CD4-positive, alpha-beta T cell treated with Interleukin-6 at 100 ng/mL for 8 hours (primary cell): ENCODE measurements at places on chromosomes 1 and 21.

DNA sequence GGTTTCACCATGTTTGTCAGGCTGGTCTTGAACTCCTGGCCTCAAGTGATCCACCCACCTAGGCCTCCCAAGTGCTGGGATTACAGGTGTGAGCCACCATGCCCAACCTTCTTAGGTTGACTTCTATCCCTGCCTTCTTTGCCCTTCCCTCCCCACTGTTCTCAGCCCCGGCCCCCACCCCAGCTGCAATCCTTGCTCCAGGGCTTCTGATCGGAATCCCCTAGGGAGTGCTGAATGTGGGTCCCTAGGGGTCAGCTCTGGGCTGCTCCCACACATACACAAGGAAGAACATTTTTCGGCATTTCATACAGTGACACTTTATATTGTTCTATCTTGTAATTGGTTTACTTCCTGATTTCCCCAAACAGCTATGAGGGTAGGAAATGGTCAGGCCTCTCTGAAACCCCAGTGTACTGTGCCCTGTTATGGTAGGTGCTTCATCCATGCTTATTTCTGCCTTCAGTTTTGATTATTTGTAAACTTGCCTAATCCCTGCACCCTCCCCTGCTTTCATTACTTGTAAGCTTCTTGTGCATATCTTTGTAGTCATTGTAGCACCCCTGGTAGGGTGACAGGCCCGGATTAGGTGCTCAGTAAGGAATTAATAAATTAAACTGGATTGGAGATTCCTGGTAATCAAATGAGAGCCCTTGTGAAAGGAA is 5.8 kb upstream of the SRP9 start:
- no peak for DNase-seq

DNA sequence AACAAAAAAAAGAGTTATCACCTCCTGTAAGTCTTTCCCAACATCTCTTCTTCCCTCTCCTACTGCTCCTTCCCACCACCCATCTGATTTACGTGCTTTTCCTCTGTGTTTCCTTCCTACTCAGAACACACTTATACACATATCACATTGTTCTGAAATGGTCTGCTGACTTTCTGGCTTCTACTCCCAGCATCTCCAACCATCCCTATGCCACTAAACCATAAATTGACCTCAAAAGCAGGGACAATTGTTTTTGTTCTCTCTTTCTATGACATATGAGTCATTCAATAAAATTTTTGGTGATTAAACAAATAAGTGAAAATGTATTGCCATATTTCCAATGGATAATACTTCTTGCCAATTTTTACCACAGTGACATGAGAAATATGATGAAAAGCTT is 8.2 kb downstream of the GOLPH3L start:
- no peak for DNase-seq

- no peak for DNase-seq
Observed at GRCh38 chr1:61961009-61961408, 218.7 kb downstream of the PATJ start.

GRCh38 chr1:162944974-162945674 is 84.1 kb upstream of the CCDC190 start:
- no peak for DNase-seq

DNA sequence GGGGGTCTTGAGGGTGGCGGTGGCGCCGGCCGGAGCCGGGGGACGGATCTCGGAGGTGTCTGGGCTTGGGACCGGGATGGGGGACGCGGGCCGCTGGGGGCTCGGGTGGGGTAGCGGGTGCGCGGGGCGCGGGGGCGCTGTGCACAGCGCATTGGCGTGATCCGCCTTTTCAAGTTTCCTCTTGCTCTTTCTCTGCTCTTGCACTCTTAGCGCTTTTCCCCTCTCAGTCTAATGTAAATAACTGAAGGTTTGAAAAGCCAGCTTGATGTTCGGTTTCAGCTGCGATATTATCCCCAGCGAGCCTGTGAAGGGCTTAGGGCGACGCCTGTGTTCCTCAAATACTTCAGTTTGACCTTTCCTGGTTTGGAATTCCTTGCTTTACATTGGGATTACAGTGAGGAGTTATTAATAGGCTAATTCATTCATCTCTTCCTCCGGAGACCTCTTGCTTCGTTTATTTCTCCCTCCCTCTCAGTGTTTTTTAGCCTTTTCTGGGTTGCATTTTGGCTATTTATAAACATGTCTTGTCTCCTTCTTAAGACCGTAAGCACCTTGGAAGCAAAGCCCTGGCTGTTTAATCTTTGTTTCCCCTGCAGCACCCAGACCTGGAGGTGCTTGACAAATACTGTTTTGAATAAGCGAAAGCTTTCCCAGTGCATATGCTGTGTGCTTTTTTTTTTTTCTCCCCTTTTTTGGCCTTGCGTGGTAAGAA is 693 bp downstream of the RAB4A start:
- DNase-seq: peak; percentile 31

GRCh38 chr1:204932573-204932909 is 61.9 kb downstream of the NFASC start:
- DNase-seq: no peak

GRCh38 chr1:170149241-170149640 is 3.5 kb downstream of the NTMT2 start:
- DNase-seq: no peak

DNA sequence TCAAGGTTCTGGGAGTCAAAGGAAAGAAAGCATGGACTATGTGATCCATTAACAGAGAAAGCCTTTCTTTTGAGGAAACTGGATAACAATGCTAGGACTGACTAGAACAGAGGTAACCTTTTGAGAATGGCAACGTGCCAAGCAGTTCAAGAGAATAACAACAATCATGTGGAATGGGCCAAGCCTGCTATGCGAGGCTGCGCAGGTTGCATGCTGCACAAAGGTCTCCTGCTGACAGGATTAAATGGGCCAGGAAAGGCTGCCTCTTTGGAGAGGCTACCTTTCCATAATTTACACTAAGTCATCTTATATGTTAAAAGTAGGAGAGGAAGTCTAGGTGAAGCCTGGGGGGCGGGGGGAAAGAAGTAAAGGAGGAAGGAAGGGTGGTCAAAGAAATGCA is 5.8 kb downstream of the PCNX2 start:
- DNase-seq: no peak

DNA sequence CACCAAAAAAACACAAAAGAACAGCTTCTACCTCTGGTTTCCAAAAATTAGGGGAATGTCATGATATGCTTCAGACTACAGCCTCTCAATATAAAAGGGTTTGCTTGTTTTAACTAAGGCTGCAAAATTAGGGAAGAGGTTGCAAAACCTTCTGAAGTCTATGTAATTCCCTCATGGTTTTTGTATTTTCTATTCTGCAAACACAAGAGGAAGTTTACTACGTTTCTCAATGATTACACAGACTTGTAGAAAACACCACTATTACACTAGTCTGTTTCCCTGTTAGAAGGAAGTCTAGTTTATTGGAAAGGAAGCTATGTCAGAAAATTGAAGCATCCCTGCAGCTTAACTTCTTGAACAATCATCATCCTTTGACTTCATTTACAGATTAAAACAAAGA is 229.7 kb upstream of the FMN2 start:
- no peak for DNase-seq

DNA sequence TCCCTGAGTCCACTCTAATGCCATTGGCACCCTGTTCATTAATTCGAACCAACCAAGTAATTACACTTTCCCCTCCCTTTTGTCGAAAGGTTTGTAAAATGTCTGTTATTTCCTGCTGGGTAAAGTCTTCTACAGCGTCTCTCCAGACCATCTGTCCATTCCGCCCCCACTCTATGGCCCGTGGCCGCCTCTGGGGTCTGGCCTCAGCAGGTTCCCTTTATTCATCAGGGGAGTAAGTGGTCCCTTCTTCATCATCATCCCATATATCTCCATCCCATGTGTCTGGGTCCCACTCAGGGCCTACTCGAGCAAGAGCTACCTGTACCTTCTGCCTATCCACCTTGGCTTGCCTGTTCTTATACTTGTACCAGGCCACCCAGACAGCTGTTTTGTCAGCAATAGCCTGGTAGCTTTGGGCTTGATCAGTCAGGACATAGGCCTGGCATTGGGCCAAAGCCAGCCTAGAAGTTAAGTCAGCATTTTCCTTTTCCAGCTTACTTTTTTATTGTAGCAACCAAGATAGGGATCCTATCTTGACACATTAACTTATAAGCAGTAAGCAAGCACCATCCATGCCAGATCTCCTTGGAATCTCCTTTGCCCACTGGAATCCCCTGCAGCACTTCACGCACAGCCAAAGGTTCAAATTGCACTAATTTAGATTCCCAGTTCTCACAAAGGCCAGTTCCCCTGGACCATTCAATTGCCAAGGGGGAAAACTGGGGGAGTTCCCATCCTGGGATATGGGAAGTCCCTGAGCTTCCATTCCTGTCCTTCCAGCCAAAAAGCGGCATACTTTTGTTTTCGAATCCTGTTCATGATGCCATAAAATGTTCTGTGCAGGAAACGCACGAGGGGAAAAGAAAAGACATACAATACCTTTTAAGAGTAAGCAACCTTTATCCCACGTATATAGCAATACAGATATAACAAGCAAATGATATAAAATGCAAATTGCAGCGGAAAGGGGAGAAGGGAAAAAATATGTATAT is 6.6 kb upstream of the STUM start:
- no peak for DNase-seq

- no peak for DNase-seq
Observed at GRCh38 chr1:15261155-15262002, 14.4 kb downstream of the FHAD1 start.

- no peak for DNase-seq
Observed at GRCh38 chr1:203045821-203046594, 19.7 kb downstream of the PPFIA4 start.

DNA sequence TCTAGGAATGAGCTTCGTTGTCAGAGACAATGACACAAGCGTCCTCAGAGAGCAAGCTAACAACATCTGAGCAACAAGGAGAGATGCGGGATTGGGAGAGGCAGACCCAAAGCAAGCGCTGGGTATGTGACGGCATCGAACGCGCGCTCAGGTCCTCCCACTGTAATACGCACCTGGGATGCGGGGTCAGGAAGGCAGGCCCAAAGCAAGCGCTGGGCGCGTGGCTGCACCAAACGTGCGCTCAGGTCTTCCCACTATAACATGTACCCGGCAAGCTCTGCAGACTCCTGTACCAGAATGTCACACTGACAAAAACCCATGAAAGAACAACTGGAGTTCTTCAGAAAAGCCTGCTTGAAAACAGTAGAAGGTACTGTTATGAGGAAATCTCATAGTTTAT is 653.8 kb downstream of the SMYD3 start:
- no peak for DNase-seq

DNA sequence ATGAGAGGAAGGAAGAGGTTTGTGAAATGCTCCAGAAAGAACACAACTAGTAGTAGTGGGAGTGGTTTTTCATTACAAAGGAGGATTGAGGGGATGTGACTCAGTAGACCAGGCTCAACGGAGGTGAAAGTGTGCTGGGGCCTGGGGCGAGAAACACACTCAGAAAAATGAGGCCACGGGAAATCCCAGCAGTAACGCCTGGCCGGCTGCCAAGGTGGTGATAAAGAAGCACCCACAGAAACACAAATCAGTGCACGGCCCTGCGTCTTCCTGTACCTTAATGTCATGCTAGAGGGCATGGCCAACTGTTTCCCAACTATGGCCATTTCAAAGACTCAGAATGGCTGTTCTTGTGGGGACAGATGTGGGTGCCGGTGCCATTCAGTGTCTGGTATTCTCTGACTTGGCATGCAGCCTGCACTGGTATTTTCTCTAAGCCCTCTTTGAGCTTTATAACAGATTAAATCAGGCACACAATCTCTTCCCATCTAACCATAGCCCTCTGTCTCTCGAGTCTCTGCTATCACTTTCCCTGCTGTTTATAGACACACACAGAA is 38.2 kb downstream of the URB2 start:
- DNase-seq: peak; percentile 78

GRCh38 chr1:160353223-160353622 is 10.0 kb downstream of the NCSTN start:
- no peak for DNase-seq

GRCh38 chr1:230977761-230978490 is 735 bp downstream of the TTC13 start:
- DNase-seq: peak; percentile 4

- DNase-seq: no peak
Observed at GRCh38 chr1:222750651-222751050, 13.6 kb downstream of the FAM177B start.

- DNase-seq: peak; percentile 32
Observed at GRCh38 chr21:24290151-24290833, 1317.0 kb downstream of the MRPL39 start.

GRCh38 chr1:6424000-6424565 is 493 bp upstream of the ESPN start:
- no peak for DNase-seq

DNA sequence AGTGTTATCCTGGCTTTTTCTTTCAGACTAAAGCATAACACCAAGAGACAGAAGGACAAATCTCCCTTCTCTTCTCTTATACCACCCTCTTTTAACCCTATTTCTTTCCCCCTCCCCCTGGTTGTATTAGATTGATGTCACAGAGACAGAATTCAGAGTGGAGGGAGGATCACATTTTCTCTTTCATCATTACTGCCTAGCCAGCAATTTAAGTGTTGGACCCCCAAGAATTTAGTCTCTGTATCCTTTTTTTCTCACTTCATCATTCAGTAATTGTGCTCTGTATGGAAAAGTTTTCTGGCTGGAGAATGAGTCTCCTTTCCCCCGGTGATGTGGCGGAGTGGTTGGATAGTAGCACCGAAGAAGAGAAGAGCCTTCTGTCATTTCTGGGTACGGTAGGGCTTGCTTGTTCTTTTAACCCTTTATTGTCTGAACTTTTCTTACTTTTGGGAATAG is 124.8 kb downstream of the CLEC20A start:
- DNase-seq: no peak

- no peak for DNase-seq
Observed at GRCh38 chr1:173478094-173478674, 1.0 kb downstream of the PRDX6 start.

DNA sequence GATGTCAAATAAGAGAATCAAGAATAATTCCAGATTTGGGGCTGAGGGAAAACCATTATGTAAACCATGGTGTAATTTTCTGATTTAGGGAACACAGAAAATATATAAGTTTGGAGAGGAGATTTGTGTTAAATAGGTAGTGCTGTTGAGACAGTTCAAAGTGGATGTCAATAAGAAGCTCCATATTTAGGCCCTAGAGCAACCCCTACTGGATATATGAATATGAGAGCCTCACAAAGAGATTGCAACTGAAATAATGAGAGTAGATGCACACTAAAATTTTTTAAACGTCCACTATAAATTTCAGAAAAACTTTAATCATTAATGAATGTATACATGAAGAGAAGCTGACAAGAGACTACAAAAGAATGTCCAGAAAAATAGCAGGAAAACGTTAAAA is 1447.8 kb upstream of the PRMT6 start:
- DNase-seq: no peak

DNA sequence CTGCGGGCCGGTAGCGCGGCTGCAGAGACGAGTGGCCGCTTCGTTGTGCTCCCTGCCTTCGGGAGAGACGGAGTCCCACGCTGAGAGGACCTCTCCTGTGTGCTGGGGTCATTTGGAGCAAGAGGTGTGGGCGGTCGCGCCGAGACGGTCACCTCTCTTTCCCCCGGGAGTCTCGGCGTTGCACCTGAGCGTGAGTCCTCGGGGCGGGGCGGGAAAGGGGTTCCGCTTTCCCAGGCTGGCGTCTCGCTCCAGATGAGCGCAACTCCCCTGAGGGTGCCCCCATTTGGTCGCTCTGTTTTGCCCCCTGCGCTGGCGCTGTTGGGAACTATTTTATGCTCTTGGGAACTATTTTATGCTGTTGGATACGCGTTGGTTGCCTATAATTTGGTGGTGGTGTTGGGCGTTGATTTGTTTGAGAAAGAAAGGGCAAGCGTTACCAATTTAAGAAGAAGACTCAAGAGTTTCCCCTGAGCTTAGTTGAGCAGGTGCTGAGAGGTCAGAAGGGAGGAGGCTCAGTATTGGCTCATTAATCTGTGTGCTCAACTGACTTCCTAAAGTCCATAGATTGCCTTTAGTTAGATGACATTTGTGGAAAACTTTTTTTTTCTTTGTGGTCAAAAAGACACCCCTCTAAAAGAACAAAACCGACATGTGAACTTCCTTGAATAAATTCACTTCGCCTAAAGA is 683 bp downstream of the LRRC8B start:
- DNase-seq: peak; percentile 10
